NCI-H2171 treated with DMSO at 0.1 percent for 48 hours (cell line): ENCODE measurements at places on chromosomes 12 and 14.

DNA sequence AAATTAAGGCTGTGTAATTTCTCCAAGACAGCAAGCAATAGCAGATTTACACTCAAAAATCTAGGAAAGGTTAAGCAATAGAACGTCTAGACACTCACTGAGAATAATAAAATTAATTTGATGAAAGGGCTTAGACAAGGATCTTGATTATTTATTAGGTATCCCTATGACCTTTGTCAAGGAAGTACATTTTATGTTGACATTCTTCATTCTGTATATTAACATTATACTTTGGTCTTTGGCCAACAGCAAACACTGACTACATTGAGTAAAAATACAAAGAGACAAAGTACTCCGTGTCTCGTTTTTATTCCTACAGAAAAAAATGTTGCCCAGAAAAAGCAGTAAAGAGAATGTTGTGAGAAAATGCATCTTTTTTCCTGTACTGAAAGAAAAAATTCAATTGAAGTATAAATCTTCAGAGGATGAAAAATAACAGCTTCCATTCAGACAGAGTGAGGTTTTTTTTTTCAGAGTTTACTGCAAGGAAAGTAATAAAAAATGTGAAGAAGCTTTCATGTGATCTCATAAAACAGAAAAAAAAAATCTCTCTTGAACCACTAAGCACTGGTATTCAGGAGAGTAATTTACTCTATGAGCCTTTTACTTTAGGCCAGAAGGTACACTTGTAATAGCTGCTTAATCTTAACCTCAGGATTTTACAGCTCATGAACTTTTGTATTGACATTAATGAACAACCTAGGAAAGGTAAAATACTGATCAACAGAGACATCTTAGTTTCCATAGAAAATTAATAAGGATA, 605.0 kb downstream of the FSCB start:
- DNase-seq, result no peak

GRCh38 chr14:71933001-71933587, 865 bp downstream of the RGS6 start:
- no peak for DNase-seq

DNA sequence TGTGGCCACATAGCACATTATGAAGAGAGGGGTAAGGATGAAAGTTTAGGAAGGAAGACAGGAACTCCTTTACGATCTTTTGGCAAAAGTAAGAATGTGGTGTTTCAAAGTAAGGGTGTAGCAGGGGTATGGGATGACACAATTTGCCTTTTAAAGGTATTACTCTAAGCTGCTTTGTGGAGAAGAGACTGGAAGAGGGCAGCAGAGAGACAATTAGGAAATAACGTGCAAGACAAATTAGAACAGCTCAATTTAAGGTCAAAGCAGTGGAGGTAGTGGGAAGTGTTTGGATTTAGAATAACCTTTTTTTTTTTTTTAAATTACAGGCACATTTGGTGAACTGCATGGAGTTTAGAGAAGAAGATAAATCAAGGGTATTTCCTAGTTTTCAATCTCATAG, 342.6 kb downstream of the NOVA1 start:
- DNase-seq, result no peak

DNA sequence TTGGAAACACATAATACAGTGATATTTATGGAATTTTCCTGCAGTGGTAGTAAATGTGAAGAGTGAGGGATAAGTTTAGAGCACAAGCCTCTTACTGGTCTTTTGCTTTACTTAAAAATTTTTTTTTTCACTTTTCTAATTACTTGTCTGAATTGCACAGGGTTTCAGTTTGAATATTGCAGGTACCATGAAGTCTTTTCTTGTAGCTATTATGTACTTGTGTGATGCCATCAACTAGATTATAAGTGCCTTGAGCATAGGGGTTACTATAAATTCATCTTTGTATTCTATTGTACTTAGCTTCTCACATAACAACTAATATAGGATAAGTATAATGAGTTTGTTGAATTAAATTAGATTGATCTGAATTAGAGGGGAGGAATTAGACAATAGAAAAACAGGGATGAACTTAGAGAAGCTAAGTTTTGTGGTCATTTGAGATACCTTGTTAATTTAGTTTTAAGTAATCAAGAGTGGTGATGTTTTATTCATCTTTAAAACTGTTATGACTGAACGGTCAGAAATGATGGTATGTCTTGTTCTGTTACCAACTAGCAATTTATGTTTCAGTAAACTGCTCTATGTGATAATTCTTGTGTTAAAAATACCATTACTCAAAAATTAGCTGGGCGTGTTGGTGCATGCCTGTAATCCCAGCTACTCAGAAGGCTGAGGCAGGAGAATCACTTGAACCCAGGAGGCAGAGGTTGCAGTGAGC, 42.1 kb downstream of the CCDC91 start:
- no peak for DNase-seq

- DNase-seq, result peak; percentile 94
These were observed 88.5 kb upstream of the NCOR2 start for GRCh38 chr12:124655698-124656516.

- no peak for DNase-seq
These were observed 17.0 kb downstream of the ZDHHC22 start for GRCh38 chr14:77124345-77125280.

- no peak for DNase-seq
These were observed 197.5 kb upstream of the FLRT2 start for GRCh38 chr14:85332401-85332800.

GRCh38 chr12:10708862-10709261, 14.3 kb downstream of the YBX3 start:
- no peak for DNase-seq

DNA sequence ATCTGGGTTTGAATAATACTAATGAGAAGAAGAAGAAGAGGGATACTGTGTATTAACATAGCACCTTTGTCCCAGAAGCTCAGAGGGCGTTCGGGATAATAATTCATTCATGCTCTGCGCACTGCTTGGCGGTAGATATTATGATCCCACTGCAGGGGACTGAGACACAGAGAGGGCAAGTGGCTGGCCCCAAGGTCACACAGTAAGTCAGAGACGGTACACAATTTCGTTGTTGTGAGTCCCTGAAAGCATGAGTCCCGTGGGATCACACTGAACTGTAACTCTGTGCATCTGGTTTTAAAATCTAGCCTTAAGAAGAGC, 47.9 kb upstream of the PARP11 start:
- no peak for DNase-seq

- DNase-seq, result no peak
These were observed 189.5 kb upstream of the PLEKHG7 start for GRCh38 chr12:92513231-92513730.

DNA sequence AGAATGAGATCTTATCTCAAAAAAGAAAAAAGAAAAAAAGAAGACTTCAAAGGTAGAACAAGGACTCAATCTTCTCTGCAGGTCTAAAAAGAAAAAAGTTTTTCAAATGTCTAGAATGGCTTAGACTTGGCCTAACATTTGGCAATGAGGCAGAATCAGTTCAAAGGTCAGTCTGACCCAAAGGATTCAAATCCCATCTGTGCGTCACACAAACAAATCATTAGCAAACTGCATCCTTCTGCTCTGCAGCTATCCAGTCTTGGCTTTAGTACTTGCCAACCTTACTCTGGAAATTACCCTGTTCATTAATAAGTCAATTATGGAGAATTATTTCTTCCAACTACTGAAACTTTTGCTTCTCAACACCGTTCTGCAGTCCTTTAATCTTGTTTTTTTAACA, 3.1 kb downstream of the YAF2 start:
- DNase-seq, result no peak

- no peak for DNase-seq
These were observed 19.7 kb downstream of the GDF11 start for GRCh38 chr12:55762646-55763045.

DNA sequence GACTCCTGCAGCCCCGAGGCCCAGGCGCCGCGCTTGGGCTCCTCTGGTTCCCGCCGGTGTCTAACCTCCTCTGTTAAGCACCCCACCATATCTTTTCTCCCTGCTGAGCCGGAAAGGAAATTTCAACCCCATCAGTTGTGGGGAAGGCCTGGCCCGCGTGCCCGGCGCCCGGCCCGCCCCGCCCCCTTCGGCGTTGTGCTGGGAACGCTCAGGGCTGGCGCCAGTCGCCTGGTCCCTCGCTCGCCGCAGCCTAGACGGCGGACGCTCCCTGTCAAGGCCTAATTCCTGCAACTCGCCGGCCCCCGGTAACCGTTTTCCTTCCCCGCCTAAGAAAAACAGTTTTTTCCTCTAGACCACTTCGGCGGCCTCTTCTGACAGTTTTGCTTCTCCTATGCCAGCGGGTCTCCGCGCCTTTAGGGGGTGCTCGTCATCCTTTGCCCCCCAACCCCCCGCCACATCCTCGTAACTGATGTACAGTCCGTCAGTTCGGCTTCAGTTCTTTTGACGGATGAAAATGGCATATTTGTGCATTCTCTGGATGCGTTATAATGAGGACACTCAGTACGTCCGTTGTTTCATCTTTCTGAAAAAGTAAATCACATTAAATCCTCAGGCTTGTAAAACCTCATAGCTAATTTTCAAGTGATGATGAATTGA, 506 bp upstream of the NAP1L1 start:
- peak; percentile 78 for DNase-seq

DNA sequence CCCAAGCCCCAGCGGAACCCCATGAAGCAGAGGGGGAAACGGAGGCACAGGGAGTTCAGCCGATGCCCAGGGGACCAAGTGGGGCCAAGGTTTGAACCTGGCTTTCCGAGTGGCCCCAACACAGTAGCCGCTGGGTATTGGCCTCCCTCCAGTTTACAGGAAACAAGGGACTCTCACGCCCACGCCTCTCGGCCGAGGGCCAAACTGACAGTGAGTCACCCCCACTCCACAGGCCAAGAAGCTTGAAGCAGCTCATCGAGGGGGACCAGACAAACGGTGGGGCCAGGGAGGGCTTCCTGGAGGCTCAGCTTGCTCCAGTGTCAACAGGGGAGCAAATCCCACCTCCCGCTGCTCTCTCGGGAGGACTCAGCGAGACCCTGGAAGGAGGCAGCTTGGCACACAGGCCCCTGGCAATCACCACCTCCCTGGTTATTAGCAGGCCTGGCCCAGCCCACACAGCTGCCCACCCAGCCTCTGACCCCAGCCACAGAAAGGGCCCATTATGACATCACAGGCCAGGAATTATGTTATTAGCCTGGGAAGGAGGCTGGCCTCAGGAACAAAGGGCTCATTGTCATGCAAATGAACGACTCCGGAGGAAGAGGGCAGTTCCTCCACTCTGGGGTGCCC, 54.6 kb downstream of the NCOR2 start:
- DNase-seq, result no peak

GRCh38 chr12:57632958-57633840, at the start of gene B4GALNT1:
Gene B4GALNT1 (minus strand): TSS chr12:57633201. CDS start chr12:57632132, 1,069 bp downstream.
- DNase-seq, result peak; percentile 81

GRCh38 chr12:94660436-94660835, 10.1 kb upstream of the TMCC3 start:
- no peak for DNase-seq

DNA sequence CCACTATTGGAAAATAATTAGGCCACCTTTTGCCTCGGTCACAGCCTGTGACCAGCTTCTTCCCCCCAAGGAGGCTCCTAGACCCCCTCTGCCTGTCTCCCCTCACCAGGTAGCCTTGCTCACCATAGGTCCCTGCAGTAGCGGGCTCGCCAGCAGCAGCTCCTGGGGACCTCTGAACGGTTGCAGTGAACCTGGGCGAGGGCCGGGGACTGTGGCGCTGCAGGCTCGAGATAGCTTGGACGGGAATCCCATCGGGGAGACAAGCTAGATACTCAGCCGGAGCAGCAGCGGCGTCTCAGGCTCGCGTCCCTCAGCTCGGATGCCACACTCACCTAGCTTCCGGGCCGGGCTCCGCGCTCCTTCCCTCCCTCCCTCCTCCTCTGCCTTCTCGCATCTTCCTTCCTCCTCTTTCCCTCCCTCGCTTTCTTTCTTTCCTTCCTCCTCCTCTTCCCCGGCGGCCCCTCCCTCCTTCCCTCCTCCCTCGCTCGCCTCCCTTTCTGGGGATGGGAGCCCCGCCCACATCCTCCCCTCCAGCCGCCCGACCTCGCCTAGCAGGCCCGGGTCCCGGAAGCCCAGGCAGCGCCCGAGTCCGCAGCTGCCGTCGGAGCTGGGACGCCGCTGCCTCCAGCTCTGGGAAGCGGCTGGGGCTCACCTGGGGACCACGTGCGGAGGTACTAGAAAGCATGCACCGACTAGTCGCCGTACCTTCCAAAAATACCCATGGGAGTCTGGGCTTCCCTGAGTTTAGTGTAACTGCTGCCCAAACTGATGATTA, at the start of gene BMP4:
TSS of gene BMP4 (minus strand) at position 399 of the 775 bp plus-strand sequence. CDS start 4,603 bp downstream, outside the sequence.
- no peak for DNase-seq

GRCh38 chr14:95346266-95346665, 26.6 kb upstream of the CLMN start:
- DNase-seq, result no peak

- DNase-seq, result no peak
These were observed 62.2 kb upstream of the WSCD2 start for GRCh38 chr12:108066583-108067577.

- DNase-seq, result no peak
These were observed 68.7 kb upstream of the KRAS start for GRCh38 chr12:25319233-25319984.

GRCh38 chr14:105059035-105059924, 6.0 kb downstream of the GPR132 start:
- peak; percentile 20 for DNase-seq

DNA sequence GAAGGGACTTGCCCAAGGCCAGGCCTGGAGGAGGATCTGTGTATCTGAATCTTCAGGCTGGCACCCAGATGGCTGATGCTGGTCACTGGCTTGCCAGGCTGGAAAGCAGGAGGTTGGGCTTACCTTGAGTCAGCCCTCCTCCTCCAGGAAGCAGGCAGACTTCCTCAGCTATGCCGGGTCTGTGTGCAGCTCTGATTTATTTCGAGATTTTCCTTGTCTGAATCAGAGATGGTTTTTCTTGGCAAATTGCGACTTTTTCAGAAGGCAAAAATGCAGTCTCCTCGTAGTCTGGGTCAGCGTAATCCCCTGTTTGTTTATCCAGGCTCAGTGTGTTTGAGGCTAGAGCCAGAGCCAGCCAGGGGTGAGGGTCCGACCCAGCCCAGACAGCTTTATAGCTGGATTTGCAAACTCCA, 48.9 kb downstream of the SMOC1 start:
- no peak for DNase-seq

GRCh38 chr14:67994531-67994930, 175.0 kb downstream of the RAD51B start:
- DNase-seq, result no peak

DNA sequence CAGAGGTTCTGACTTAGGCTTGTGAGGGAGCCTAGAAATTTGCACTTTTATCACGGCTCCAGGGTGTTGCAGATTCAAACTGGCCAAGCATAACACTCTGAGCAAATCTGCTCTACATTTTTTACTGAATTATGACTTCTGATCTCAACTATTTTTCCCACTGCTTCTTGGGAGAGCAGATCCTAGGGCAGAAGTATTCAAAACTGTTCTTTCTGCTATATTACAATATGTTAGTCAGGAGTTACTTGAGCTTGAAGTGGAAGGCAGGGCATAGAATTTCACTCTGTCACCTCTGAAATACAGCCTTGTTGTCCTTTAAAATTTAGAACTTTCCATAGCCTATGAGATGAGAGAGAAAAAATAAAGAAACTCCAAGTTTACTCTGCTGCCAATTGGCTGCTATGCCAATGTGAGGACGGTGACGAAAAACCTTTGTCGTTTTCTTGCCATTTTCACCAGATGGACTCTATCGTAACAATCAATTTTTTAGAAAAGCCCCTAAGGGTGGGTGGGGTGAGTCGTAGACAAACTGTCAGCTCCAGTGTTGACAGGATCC, 16.4 kb upstream of the KERA start:
- DNase-seq, result peak; percentile 20

- DNase-seq, result no peak
These were observed 45.2 kb upstream of the TUNAR start for GRCh38 chr14:95831468-95831867.

- DNase-seq, result no peak
These were observed 35.9 kb downstream of the TESC start for GRCh38 chr12:117063162-117063911.
